ENCODE measurements at places on chromosomes 3 and 15.

GRCh38 chr3:155619118-155619915 is 125.6 kb downstream of the PLCH1 start:
- DNase-seq: no peak

GRCh38 chr15:84842781-84843180 is 25.6 kb downstream of the ALPK3 start:
- no peak for DNase-seq

DNA sequence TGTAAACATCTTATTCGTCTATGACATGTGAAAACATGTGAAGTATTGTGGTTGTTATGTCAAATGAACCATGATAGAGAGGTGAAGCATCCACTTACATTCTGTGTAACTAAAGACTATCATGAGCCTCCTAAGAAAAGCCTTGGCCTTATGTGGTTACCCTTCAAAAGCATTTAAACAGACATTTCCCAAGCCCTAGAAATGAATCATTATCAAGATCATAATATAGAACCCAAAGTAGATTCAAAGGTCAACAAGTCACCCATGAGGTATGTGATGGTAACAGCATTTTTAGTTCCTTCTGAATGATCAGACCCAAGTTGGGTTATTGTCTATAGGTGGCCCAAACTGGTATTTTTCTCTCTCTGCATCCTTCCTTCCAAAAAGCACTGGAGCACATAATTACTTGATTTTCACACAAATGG is 408.0 kb downstream of the TBL1XR1 start:
- no peak for DNase-seq

DNA sequence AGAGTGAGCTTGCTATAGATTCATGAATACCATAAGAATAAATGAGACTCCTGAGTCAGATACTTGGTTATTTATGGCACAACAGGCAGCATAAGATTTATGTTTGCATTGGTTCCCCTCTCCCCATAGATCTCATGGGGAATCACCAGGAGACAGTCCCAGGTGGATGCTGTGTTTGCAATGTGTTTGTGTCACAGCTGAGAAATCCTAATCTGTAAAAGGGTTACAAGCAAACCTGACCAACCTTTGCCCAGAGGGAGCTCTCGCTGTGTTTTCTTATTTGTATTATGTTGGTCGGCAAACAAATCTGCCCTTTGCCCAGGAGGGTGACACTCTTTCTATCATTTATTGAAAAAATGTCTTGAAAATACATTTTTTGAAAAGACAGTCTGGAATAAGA is 236.2 kb downstream of the ZPLD1 start:
- no peak for DNase-seq

GRCh38 chr3:147712357-147712756 is 303.2 kb downstream of the ZIC1 start:
- DNase-seq: no peak

DNA sequence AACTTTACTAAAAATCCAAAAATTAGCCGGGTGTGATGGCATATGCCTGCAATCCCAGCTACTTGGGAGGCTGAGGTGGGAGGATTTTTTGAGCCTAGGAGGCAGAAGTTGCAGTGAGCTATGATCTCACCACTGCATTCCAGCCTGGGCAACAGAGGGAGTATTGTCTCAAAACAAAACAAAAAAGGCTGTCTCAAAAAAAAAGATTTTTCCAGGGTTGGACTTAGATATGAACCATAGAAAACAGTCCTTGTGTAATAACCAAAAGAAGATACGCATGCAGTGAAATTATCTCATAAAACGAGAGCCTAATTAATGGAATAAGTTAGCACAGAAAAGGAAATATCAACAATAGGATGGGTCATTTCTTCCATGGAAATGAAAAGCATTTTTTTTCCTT is 320.4 kb upstream of the RASGRP1 start:
- no peak for DNase-seq

- DNase-seq: no peak
Measured at GRCh38 chr3:197854596-197855343, 63.7 kb downstream of the LRCH3 start.

DNA sequence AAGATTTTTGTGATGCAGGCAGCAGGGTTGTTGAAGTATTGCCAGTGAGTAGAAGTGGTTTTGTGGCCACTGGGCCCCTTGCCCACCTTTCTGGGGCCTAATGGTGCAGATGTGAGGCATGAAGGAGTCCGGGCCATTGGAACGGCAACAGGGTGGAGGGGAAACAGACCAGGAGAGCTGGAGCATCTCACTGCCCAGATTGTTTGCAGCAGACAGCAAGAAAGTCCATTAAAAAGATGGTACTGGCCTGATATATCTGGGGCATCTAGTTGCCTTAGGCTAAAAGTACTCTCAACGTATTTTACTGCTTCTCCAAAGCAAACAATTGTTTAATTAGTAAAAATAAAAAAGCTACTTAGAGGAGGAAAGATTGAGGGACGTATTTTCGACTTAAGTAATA is 298.4 kb downstream of the SATB1 start:
- DNase-seq: no peak

All from GM12892 (cell line).